ENCODE measurements at places on chromosomes 2 and 18.

- DNase-seq: no peak
Measured at GRCh38 chr2:3433339-3433699, 53.8 kb downstream of the TRAPPC12 start.

DNA sequence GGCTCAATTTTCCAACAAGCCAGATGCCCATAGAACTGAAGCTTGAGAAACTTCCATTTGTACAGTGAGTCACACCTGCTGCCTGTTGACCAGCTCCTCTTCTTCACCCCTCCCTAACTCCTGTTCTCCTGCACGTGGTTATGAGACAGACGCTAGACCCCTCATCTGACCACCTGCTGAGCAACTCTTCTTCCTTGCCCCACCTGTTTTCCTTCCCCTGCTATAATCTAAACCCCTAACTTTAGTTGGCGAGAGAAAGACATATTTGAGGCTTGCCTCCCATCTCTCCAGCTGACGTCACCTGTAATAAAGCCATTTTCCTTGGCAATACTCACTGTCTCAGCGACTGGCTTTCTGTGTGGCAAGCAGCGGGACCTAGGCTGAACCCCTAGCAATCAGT, 22.3 kb upstream of the ITM2C start:
- DNase-seq: no peak

DNA sequence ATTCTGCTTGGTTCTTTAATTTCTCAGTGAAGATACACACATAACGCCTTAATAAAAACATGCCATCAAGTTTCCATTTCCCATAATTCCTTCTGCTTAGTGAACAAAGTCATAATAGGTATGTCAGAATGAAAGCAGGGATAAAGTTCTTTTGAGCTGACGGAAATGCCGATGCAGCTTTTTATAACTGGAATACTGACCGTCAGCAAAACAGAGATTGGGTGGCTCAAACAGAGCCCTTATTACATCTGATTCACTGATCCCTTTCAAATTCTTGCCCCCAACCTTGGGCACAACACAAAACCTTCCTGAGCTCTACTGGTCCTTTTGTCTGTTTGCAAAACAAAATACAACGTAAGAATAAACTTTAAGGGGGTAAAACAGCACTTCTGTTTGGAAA, 140.4 kb downstream of the CDH2 start:
- no peak for DNase-seq

GRCh38 chr2:240965296-240965904, 33.0 kb upstream of the SNED1 start:
- DNase-seq: no peak

- peak; percentile 47 for DNase-seq
Measured at GRCh38 chr2:171523088-171524017, 1.1 kb downstream of the CYBRD1 start.

- no peak for DNase-seq
Measured at GRCh38 chr18:47981320-47981719, 50.9 kb upstream of the SMAD2 start.

DNA sequence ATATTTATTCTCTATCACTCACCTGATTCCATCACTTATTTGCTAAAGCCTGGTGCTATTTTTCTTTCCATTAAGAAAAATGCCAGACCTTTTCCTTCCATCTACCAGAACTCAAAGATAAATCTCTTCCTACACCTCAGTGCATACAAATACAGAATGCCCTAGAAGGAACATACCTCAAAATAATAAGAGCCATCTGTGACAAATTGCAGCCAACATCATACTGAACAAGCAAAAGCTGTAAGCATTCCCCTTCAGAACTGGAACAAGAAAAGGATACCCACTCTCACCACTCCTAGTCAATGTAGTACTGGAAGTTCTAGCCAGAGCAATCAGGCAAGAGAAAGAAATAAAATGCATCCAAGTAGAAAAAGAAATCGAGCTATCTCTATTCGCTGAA, 315.9 kb upstream of the UBE2E3 start:
- no peak for DNase-seq

GRCh38 chr18:12359515-12359927, 17.5 kb downstream of the AFG3L2 start:
- no peak for DNase-seq

GRCh38 chr2:48932667-48933066, 177.1 kb upstream of the LHCGR start:
- DNase-seq: no peak

DNA sequence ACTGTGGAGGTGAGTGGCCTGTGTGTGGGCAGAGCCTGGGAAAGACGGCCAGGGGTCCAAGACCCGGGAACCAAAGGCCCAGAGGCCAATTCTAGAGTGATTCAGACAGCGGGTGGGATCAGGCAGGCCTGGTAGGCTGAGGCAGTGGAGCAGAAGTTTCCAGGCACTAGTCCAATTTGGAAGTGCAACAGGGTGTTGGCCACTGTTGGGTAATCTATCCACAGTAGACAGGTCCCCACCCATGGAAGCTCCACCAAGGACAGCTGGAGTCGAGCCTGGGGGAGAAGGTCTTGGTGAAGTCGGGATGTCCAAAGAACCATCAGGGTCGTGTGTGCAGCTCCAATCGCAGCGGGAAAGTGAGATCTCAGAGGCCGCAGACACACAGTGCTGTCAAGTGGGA, 125.8 kb upstream of the COPS8 start:
- no peak for DNase-seq

GRCh38 chr2:85662899-85663593, 5.0 kb downstream of the SFTPB start:
- DNase-seq: no peak

DNA sequence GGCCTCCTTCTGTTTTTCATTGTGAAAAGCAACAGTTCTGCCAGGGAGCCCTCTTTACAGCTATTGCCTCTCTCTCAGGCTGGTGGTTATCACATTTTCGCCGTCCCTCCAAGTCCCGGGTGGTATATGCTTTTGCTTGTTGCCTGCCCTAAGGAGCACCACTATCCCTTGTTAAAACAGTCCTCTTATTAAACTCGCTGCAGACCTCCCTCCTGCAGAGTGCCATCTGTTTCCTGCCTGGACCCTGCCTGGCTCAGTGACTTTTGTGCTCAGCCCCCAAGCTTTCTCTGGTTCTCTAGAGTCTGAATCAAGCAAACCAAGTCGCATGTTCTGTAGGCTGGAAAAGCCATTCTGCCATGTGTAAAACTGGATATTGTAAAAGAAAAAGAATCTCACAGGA, 72.1 kb upstream of the FHL2 start:
- no peak for DNase-seq

Measured in omental fat pad (tissue), 4 donors.